Uterine smooth muscle cell (primary cell): ENCODE measurements at places on chromosomes 13 and 19. TPM values are rescaled to one million over a fixed set of nuclear protein-coding genes. Genes with fewer than 3 reads are reported as not detected.

FLT3LG gene
- 2.5 and 2.6 TPM in 2 replicates for total RNA-seq

SMIM24 gene
- not detected in 2 replicates for total RNA-seq

DCT gene
- total RNA-seq: under 0.01 and 0.12 TPM in 2 replicates

C19orf67 gene
- total RNA-seq: not detected in 2 replicates

ATP8A2 gene
- total RNA-seq: 0.22 and 0.25 TPM in 2 replicates

CFD gene
- 1.00 and 7.1 TPM in 2 replicates for total RNA-seq
